ENCODE measurements at places on chromosomes 5 and 9. TPM values are rescaled to one million over a fixed set of nuclear protein-coding genes. Genes with fewer than 3 reads are reported as not detected.

Gene GM2A
- total RNA-seq = 26.3 TPM

Gene SLC46A2
- not detected for total RNA-seq

Gene ECSCR
- total RNA-seq = 2.2 TPM

Gene OR1J2
- not detected for total RNA-seq

Gene FSTL4
- 1.4 TPM for total RNA-seq

Gene DOLK
- 20.2 TPM for total RNA-seq

Gene LCN1
- total RNA-seq = not detected

Gene EIF4E1B
- total RNA-seq = not detected

Gene C9orf78
- 34.4 TPM for total RNA-seq

Gene MOB3B
- 12.4 TPM for total RNA-seq

Gene ARHGEF39
- total RNA-seq = 16.8 TPM

Gene TRIP13
- 44.4 TPM for total RNA-seq

Gene CTSV
- 59.1 TPM for total RNA-seq

Gene SPINK7
- total RNA-seq = not detected

Gene TNFAIP8
- 29.2 TPM for total RNA-seq

Gene ENTR1
- 79.7 TPM for total RNA-seq

Gene HSPA5
- total RNA-seq = 259 TPM

Gene PROB1
- 2.7 TPM for total RNA-seq

Gene DMRT3
- not detected for total RNA-seq

Gene TLR4
- total RNA-seq = 0.27 TPM

Gene BAAT
- total RNA-seq = 0.58 TPM

Gene SURF6
- total RNA-seq = 27.6 TPM

Gene ZNF483
- 84.5 TPM for total RNA-seq

Gene ITK
- not detected for total RNA-seq

Gene BTNL8
- 0.85 TPM for total RNA-seq

Gene IRX2
- 25.3 TPM for total RNA-seq

Gene SPATA31C1
- 0.08 TPM for total RNA-seq

Gene CD72
- 2.7 TPM for total RNA-seq

Gene WDR31
- total RNA-seq = 0.63 TPM

Gene GLRA1
- total RNA-seq = not detected

Gene THOC3
- 152 TPM for total RNA-seq

Gene SLC36A2
- not detected for total RNA-seq

Gene GRXCR2
- not detected for total RNA-seq

Gene TLX3
- 0.83 TPM for total RNA-seq

Gene GFI1B
- 1.0 TPM for total RNA-seq

Gene TUSC1
- 7.3 TPM for total RNA-seq

Gene ADGRV1
- 139 TPM for total RNA-seq

Gene ZNF608
- total RNA-seq = 39.7 TPM

Gene MARCOL
- total RNA-seq = not detected

Gene CEL
- total RNA-seq = 1.0 TPM

Gene MACIR
- 26.4 TPM for total RNA-seq

Gene ARL14EPL
- total RNA-seq = not detected

Gene PRKAA1
- 35.9 TPM for total RNA-seq

Gene NEUROG1
- total RNA-seq = not detected

Gene PCDHB14
- 4.1 TPM for total RNA-seq

Gene SPRY4
- 177 TPM for total RNA-seq

Gene NREP
- total RNA-seq = 300 TPM

Gene C9orf153
- 0.12 TPM for total RNA-seq

Gene LCN9
- total RNA-seq = not detected

Gene GTF3C5
- total RNA-seq = 81.1 TPM
